Neural progenitor cell (in vitro differentiated cells): ENCODE measurements at places on chromosomes 2 and 18.
A peak's percentile ranks its signal among the peaks of the same experiment; 100 is the strongest.

GRCh38 chr2:141557329-141558095, 573.3 kb downstream of the LRP1B start:
- H3K36me3 ChIP-seq, result no peaks in the 10 kb centered on the region
- no peak overlapping the region for H3K4me3 ChIP-seq
- no peaks in the 10 kb centered on the region for H3K27me3 ChIP-seq
- DNase-seq, result no peak

DNA sequence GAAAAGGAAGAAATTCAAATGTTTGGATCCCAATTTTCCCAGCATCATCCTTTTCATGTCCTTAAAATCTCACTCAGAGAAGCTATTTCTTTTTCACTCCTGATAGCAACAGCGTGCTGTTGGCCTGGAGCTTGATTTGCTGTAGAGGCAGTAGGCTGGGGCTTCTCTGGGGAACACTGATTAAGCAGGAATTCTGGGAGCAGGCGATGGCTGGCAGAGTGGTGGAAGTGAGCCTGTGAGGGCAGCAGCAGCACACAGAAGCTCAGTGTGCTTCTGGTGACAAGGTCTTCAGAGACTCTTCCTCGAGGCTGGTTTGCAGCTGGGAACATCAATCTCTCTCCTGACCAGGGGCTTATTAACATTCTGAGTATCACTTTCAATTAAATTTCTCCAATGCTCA, 284.6 kb downstream of the DPP10 start:
- H3K27me3 ChIP-seq, result no peaks in the 10 kb centered on the region
- H3K36me3 ChIP-seq, result no peaks in the 10 kb centered on the region
- no peak overlapping the region for H3K27ac ChIP-seq
- DNase-seq, result no peak
- no peak overlapping the region for H3K4me3 ChIP-seq
- no peaks in the 10 kb centered on the region for H3K4me1 ChIP-seq

DNA sequence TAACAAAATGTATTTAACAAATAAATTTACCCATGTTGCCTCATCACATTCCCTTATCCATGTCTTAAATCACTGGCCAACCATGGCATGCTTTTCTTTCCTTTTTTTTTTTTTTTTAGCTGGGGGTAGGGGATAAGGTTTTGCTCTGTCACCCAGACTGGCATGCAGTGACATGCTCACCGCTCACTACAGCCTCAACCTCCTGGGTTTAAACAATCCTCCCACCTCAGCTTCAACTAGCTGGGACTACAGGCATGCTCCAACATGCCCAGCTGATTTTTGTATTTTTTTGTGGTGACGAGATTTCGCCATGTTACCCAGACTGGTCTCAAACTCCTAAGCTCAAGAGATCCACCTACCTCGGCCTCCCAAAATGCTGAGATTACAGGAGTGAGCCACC, 266.4 kb downstream of the THSD7B start:
- H3K4me3 ChIP-seq, result no peak overlapping the region
- H3K4me1 ChIP-seq, result no peaks in the 10 kb centered on the region
- no peak for DNase-seq
- no peak overlapping the region for H3K27ac ChIP-seq
- no peaks in the 10 kb centered on the region for H3K36me3 ChIP-seq

DNA sequence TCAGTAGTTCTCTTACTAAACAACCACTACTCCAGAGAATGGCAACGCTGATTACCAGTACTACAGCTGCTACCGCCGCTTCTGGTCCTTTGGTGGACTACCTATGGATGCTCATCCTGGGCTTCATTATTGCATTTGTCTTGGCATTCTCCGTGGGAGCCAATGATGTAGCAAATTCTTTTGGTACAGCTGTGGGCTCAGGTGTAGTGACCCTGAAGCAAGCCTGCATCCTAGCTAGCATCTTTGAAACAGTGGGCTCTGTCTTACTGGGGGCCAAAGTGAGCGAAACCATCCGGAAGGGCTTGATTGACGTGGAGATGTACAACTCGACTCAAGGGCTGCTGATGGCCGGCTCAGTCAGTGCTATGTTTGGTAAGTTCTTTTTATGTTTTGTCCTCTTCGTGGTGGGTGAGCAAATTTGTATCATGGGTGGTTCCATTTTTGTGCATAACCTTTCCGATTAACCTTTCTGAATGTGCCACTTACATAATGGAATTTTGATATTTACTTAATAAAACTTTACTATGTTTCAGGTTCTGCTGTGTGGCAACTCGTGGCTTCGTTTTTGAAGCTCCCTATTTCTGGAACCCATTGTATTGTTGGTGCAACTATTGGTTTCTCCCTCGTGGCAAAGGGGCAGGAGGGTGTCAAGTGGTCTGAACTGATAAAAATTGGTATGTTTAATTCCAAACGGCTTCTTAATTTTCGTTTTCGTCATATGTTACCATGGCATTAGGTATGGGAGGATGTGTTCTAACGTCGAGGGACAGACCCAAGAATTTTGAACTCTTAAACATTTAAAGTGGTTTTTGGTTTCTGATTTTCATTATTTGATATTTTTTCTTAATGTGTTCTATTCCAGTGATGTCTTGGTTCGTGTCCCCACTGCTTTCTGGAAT, 1.3 kb downstream of the SLC20A1 start:
- H3K4me1 ChIP-seq, result peaks cover 26% of the 10 kb centered on the region
- peak overlapping the region; percentile 91 for H3K4me3 ChIP-seq
- peaks cover 24% of the 10 kb centered on the region for H3K36me3 ChIP-seq
- no peak overlapping the region for H3K27ac ChIP-seq
- DNase-seq, result peak; percentile 53
- peaks cover 28% of the 10 kb centered on the region for H3K27me3 ChIP-seq

DNA sequence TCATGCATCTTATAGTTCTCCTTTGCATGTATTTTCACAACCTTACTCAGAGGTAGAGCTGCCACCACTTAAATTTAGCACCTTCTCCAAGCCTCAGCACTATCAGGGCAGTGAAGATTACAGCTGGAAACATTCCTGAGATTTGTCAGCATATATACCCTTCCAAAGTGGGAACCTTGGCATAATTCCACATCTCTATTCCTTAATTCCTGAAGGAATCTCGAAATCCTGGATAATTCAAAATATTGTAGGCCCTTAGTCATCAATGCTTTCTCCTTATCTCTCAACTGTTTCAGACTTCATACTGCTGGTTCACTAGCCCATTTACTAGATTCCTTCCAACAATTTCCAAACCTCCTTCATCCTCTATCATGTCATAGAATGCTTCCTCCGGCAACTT, 87.4 kb downstream of the ITSN2 start:
- H3K36me3 ChIP-seq, result no peaks in the 10 kb centered on the region
- H3K27me3 ChIP-seq, result no peaks in the 10 kb centered on the region
- no peak overlapping the region for H3K27ac ChIP-seq
- peaks cover 7% of the 10 kb centered on the region for H3K4me1 ChIP-seq

GRCh38 chr2:189379731-189380261, 61.5 kb upstream of the WDR75 start:
- no peak overlapping the region for H3K4me3 ChIP-seq
- H3K27ac ChIP-seq, result no peak overlapping the region
- no peak for DNase-seq
- no peaks in the 10 kb centered on the region for H3K36me3 ChIP-seq
- H3K4me1 ChIP-seq, result no peaks in the 10 kb centered on the region
- H3K27me3 ChIP-seq, result no peaks in the 10 kb centered on the region

DNA sequence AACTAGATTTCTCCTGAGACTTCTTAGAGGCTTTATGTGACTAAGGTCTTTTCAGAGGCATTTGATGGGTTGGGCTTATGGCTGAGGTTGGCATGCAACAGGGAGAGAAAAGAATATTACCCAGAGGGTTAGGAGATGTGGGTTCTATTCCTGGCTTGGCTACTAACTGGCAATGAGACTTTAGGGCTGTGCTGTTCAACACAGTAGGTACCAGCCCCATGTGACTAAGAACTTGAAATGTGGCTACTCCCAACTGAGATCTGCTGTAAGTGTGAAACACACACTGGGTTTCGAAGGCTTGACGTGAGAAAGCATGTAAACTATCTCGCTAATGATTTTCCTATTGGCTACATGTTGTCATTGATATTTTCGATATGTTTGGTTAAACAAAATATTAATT, 324.9 kb upstream of the SLC14A2 start:
- no peaks in the 10 kb centered on the region for H3K36me3 ChIP-seq
- no peak overlapping the region for H3K27ac ChIP-seq
- no peaks in the 10 kb centered on the region for H3K4me1 ChIP-seq
- no peak overlapping the region for H3K4me3 ChIP-seq
- no peak for DNase-seq

GRCh38 chr2:68458981-68459380, 8.1 kb downstream of the FBXO48 start:
- H3K27me3 ChIP-seq, result no peaks in the 10 kb centered on the region
- no peaks in the 10 kb centered on the region for H3K4me1 ChIP-seq
- no peak overlapping the region for H3K27ac ChIP-seq
- no peaks in the 10 kb centered on the region for H3K36me3 ChIP-seq
- H3K4me3 ChIP-seq, result no peak overlapping the region
